Activated T-cell treated with anti-CD3 and anti-CD28 coated beads, Interleukin-2, amount 50 U/mL, for 24 hours (primary cell): ENCODE measurements at places on chromosomes 16 and 17.

DNA sequence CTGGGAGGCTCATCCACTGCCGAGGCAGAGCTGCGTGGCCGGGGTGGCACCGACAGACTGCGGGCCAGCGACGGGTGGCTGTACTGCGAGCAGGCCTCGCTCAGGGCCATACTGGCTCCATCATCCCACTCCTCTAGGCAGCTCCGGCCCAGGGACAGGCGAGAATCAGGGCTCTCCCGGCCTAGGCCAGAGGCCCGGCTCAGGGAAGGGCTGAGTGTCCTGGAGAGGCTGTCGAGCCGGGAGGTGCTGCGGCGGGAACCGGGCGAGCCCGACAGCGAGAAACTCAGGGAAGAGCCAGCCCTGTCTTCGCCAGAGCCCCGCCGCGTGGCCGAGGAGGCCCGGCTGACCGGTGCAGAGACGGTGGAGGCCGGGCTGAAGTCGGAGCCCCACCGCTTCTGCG is 37.4 kb downstream of the PIPOX start:
- no peak for DNase-seq

- DNase-seq = no peak
These were observed 214.7 kb downstream of the RPTOR start for GRCh38 chr17:80759377-80759673.

GRCh38 chr16:27455700-27456099 is 53.7 kb downstream of the IL21R start:
- no peak for DNase-seq

DNA sequence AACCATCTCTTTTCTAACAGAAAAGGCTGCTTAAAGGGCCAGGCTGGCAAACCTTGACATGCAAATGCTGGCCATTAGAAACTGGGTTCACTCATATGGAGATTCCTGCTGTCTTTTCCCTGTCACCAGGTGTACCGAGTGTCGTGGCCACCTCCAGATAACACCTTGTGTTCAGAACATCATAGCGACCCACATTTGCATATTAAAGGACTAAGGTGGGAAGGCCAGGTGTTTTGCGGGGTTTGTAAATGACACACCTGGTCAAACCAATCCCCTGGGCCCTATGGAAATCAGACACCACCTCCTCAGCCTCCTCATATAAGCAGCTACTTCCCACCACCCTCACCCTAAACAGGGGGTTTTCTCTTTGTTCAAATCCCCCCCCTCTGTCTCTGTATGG is 2.5 kb upstream of the AIPL1 start:
- no peak for DNase-seq

- no peak for DNase-seq
These were observed 14.9 kb downstream of the CMTM4 start for GRCh38 chr16:66681676-66682075.

- no peak for DNase-seq
These were observed 27.0 kb upstream of the SLC25A19 start for GRCh38 chr17:75316253-75316652.

- DNase-seq = no peak
These were observed 4.6 kb downstream of the TNS4 start for GRCh38 chr17:40496634-40497420.

- DNase-seq = no peak
These were observed 660.5 kb downstream of the KCNJ2 start for GRCh38 chr17:70829876-70830275.

DNA sequence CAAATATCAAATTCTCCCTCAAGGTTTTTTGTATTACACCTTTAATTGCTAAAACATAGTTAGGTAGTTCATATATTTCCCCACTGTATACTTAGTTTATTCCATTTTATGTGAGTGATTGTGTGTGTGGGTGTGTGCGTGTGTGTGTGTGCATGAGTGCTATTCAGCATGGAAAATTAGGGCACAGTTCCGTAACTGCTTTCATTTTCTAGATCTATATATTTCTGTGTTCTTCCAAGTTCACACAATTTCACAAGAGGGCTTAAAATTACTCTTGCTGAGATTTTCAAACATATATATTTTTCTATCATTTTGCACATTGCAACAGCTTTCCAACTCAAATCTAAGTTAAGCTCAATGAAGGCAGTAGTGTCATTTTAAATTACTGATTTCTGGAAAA is 782.9 kb upstream of the SOX9 start:
- DNase-seq = no peak

DNA sequence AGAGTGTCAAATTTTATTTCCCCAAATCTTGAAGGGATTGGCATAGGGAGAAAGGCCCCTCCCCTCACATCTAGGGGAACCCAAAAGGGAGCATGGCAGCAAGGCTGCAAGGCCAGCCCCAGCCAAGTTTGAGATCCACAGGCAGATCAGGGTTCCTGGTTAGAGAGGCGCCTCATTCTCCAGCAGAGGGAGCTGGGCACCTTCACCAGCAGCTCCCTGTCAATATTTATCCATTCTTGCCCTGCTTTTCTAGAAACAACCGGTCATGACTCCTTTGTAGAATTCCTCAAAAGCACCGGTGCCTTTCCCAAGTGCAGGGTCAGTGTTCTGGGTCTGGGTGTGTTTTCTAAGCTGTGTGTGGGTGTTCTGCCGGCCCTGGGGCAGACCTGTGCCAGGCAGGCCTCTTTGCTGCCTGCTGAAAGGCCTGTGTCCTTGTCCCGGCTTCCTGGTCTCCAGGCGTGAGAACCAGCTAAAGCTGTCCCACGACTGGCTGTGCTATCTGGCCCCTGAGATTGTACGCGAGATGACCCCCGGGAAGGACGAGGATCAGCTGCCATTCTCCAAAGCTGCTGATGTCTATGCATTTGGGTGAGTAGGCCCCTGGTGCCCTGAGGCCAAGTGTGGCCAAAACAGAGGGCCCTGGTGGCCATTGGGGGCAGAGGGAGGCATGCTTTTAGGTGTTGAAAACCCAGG is 21.2 kb upstream of the LGALS9 start:
- no peak for DNase-seq

DNA sequence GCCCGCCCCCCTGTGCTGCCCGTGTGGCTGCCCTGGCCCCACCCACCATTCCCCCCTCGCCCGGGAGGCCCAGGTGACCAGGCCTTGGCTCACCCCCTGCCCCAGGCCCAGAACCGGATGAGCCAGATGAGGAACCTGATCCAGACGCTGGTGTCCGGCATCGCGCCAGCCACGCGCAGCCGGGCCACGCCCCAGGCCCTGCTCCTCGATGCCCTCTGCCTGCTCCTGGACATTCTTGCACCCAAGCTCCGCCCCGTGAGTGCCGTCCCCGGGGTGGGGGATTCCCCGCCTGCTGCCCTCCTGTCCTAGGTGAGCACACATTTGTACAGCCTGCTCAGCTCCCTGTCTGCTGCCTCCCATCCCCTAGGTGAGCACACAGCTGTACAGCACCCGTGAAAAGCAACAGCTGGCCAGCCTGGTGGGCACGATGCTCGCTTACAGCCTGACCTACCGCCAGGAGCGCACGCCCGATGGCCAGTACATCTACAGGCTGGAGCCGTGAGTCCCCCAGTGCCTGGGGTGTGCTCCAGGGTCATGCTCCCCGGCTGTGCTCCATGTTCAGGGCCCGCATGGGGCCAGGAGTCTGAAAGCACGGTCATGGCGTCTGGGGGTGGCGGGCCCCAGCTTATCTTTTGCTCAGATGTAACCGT is 4.8 kb downstream of the GNG13 start:
- no peak for DNase-seq

GRCh38 chr17:27958708-27959381 is 65.7 kb upstream of the LYRM9 start:
- DNase-seq = no peak

DNA sequence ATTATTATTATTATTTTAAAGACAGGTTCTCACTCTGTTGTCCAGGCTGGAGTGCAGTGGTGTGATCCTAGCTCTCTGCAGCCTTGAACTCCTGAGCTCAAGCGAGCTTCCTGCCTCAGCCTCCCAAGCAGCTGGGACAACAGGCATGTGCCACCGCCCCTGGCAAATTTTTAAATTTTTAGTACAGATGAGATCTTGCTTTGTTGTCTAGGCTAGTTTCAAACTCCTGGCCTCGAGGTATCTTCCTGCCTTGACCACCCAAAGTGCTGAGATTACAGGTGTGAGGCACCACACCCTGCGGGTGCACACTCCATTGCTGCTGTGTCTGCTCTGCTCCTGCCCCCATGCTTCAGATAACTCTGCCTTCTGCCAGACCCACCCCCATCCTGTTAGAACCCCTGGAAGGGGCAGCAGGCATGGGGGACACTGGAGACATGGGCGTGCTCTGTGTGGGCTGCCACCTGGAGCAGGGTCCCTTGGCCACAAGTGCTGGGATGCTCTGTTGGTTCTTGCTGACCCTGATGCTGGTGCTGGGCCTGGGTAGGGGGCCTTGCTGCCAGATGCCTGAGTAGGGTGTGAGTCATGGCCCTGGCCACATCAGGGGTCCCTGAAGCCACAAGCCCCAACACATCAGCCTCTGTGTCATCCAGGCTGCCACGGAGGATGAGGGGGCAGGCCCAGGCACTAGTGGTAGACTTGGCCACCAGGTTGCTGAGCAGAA is 2.6 kb downstream of the GGT6 start:
- no peak for DNase-seq

- no peak for DNase-seq
These were observed 8.3 kb downstream of the OTOP3 start for GRCh38 chr17:74943808-74944522.

GRCh38 chr17:41617136-41617535 is 4.6 kb upstream of the KRT16 start:
- no peak for DNase-seq

DNA sequence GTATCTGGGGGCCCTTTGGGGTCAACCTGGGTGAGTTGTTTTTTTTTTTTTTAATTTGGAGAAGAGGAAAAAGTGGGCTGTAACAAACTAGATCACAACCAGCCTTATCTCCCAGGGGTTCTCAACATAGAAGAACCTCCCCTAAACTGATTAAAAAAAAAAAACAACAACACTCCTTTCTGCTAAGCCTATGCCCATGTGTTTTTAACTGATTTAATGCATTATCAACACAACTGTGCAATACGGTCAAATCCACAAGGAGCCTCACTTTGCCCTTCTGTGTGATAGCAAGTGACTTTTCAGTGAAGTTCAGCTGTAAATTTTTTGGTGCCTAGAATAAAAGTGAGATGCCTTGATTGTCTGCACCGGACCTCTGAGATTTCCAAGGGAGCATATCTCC is 646 bp downstream of the MYH11 start:
- DNase-seq = no peak

DNA sequence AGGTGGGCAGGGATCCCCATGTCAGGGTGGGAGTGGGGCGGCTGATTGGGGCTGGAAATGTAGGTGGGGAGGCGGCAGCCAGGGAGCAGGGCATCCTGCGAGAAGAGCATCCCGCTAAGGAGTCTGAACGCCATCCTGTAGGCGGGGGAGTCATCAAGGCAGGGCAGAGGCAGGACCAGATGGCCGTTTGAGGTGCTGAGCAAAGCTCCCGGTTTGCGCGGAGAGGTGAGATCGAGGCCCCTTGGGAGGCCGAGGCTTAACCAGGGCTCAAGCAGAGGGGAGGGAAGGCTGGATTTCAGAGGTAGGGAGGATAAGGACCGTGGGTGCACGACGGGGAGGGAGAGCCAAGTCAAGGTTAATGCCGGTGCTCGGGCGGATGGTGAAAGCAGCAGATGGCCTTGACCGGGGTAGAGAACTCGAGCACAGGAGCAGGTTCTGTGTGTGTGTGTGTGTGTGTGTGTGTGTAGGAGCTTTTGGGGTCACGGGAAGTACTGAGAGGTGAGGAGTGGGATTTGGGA is 472 bp upstream of the NME2 start:
- no peak for DNase-seq

DNA sequence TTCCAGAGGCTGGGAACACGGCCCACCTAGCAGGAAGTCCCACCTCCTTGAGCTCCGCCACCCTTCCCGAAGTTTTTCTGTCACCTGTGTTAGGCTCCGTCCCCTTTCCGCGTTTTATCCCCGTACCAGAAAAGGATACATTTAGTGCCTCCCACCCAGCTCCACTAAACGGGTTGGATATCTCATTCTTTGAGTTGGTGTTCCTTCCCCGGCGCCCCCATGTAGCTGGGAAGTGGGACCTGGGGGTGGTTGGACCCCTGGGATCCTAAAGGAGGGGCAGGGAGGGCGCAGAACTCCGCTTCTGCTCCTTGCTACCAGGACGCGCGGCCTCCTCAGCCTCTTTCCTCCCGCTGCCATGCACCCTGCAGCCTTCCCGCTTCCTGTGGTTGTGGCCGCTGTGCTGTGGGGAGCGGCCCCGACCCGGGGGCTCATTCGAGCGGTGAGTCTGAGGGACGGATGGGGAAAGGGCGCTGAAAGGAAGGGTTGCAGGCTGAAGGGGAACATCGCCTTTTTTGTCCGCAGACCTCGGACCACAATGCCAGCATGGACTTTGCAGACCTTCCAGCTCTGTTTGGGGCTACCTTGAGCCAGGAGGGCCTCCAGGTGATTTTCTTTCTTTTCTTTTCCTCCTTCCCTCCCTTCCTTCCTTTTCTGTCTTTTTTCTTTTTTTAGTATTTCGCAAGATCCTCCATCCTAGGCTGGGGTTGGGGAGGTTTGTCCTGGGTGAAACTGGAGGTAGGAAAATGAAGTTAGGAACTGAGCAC is 669 bp downstream of the RNF167 start:
- DNase-seq = peak; percentile 71

GRCh38 chr16:58462089-58462488 is 37.9 kb upstream of the NDRG4 start:
- no peak for DNase-seq

- peak; percentile 74 for DNase-seq
These were observed at the start of gene TNFSF12 for GRCh38 chr17:7548585-7549400. Gene TNFSF12, plus strand, starts transcription at chr17:7549058. Its CDS starts 96 bp downstream, at chr17:7549154.

GRCh38 chr17:66783656-66784381 is 51.1 kb upstream of the CACNG5 start:
- no peak for DNase-seq

GRCh38 chr16:53848277-53848942 is 144.5 kb downstream of the FTO start:
- DNase-seq = no peak

DNA sequence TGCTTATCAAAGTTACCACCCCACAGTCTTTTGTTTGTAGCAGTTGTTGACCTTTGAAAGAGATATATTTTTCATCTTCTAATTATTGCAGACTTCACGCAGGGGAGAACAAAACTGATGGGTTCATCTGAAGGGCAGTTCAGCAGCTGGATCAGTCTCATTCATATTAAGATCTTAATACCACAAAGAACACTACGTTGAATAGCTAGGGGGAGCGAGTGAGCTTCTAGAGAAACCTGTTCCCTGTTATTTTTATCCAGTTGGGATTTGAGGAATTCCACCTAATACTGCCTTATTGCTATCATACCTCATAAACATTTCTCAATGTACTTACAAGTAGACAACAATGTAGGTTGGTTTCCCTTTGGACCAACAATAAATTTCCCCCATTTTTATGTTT is 306.1 kb upstream of the KIF2B start:
- no peak for DNase-seq

DNA sequence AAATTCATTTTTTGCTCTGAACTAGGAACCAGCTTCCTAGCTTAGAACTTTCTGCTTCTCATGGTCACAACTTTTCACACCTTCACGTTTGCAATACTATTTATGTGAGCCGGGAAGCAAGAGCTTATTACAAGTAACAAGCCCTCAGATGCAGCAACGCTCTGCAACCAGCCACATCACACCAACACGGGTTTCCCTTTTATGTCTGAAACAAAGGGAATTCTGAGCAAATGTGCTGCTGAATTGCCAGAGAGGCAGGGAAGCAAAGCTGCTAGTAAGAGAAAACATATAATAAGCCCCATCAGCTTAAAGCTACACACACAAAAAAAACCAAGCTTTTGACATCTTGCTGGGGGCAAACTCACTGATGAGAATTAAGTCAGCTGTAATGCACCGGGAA is 122.2 kb downstream of the SLC39A11 start:
- DNase-seq = no peak
